Inflammatory macrophage treated with lipopolysaccharide for 1 hour (primary cell): ENCODE measurements at places on chromosomes 5 and 9.

GRCh38 chr5:51495672-51496071, 112.4 kb downstream of the ISL1 start:
- DNase-seq = no peak

DNA sequence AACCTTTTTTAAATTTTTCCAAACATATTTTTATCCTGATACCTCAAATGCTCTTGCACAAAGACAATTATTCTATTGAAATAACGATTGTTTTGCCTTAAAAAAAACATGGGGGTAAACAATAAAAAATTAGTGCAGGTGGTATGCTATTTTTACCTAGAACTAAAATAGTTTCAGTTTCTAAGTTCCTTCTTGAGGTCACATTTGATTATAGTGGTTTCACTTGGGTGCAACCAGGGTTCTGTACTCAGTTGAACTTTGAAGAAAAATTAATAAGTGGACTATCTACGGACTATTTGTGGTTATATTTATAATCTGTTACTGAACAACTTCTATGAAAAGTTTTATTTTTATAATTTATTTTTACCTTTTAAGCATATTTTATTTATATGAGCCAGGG, 387.1 kb upstream of the IZUMO3 start:
- no peak for DNase-seq

DNA sequence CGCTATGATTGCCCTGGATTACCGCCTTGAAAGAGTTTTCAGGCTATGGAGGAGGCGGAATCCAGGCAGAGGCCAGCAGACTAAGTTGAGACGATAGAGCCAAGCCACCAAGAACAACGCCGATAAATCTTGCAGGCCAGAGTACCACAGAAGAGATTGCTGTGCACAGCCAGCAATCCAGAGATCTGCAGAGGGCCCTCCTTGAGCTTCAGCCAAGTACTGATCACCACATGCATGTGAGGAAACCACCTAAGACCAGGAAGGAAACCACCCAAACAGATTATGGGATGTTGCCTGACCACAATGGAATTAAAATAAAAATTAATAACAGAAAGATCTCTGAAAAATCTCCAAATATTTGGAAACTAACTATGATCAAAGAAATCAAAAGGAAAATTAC, 74.9 kb downstream of the GCNT4 start:
- DNase-seq = no peak

DNA sequence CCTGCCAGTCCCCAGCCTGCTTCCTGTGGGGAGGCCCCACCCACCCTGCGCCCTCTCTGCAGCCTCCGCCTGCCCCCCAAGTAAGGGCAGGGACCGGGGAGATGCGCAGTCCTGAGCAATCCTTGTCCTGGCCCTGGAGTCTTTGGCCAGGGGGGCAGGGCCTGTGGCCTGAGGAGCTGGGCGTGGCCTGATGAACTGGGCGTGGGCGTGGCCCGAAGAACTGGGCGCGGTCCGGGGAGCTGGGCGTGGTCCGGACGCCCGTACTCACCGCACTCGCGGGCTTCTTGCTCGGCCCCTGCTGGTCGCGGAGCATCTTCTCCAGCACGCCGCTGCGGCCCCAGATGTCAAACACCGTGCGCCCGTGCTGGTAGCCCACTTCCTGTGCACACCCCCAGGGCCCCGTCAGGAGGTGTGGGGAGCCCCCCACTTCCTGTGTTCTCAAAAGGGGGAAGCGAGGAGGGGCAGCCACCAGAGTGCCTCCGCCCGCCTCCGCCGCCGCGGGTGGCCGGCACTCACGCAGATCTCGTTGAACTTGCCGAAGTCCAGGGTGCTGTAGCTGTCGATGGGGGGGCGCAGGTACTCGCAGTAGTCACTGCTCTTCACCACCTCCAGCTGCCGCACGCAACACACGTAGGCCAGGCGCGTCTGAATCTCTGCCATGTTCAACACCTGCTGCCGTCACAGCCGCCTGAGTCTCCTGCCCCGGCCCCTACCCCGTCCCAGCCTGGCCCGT, 2.7 kb upstream of the NSMF start:
- peak; percentile 82 for DNase-seq

DNA sequence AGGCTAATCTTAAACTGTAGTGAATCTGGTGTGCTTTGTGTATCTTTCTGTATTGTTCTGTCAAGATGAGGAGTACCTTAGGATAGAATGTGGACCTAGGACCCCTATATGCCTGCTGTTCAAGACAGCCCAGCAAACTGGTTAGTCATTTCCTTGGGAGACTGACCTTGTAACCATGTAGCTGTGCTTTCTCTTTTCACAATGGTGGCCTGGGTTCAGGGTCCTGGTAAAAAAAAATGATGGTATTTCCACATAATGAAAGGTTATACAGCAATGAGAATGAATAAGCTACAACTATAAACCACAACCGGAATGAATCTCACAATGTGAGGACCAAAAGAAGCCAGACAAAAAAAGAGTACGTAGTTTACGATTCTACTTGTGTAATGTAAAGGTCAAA, 36.4 kb upstream of the F2RL1 start:
- no peak for DNase-seq
